ENCODE measurements at places on chromosomes 1 and 21.

GRCh38 chr1:227622739-227623475 is 59.6 kb downstream of the ZNF678 start:
- DNase-seq: no peak

- no peak for DNase-seq
Observed at GRCh38 chr1:201344206-201345080, 33.0 kb downstream of the TNNT2 start.

DNA sequence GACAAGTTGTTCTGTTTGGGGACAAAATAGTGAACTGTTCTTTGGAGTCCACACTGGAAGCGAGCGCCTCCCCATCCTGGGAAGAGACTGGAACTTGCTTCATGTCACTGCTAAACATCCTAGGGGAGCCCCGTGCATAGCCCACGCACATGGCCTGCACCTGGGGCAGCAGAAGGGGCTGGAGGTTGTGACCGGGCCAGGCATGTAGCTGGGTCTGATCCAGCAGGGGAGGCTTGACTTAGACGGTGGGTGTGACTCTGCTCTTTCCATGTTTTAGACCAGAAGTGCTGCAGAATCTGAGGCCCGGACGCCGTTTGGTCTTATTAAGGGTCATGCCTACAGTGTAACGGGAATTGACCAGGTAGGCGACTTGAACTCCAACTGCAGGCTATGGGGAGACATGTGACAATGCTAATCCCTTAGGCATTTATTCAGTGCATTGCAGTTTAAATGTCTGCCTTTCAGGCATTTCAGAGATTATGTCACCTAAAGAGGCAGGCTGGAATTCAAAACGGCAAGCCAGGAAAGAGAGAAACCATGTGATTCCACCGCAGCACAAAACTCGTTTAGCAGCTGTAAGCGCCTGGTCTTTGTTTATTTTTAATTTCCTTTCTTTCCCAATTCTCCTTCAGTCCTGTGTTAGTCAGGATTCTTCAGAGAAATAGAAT is 21.8 kb downstream of the CAPN9 start:
- DNase-seq: no peak

DNA sequence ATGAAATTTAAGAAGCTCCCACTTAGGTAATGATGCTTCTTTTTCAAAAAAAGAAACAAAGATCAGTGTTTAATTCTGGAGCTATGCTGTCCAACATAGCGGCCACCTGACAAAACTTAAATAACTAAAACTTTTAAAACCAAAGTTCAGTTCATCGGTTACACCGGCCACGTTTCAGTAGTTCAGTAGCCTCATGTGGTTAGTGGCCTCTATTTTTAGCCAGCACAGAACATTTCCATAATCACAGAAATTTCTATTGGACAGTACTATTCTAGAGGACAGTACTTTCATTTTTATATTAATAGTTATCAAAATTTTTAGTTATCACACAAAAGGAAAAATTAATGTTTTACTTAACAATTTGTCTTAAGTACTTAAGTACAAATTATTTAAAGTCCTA is 141.0 kb downstream of the USP25 start:
- DNase-seq: no peak

Measured in stimulated activated CD8-positive, alpha-beta memory T cell treated with anti-CD3 and anti-CD28 coated beads, Interleukin-7, amount 100 ng/mL, for 48 hours (primary cell).